ENCODE measurements at places on chromosomes 3 and 15.

- DNase-seq, result no peak
These were observed 81.3 kb upstream of the BHLHE40 start for GRCh38 chr3:4897765-4898453.

DNA sequence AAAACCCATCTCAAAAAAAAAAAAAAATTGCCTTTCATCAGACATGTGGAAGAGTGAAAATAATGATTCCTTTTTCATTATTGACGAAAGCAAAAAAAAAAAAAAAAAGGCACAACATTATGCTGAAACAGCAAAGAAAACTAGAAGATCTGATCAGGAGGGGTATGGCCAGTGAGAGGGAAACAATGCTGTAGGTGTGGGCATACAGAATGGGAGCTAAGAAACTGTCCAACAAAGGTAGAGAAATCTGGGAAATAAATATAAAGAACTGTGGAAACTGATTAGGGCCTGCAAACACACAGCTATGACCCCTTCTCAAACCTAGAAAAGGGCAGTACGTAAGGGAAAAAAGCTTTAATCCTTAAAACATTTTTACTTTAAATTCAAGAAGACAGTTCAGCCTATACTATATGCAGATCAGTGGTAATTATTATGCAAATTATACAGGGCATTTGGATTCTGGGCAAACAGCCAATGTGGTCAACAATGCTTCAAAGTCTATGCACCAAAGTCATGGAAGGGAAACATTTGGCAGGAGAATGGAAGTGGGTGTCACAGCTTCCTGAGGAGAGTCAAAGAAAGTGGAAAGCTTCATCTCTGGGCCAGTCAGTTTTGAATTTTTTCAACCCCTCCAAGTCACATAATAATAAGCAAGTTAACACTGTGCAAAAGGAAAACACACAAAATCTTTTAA lies 68.3 kb upstream of the SLC12A8 start:
- DNase-seq, result no peak

GRCh38 chr15:61393949-61394348 lies 164.8 kb upstream of the RORA start:
- DNase-seq, result no peak

DNA sequence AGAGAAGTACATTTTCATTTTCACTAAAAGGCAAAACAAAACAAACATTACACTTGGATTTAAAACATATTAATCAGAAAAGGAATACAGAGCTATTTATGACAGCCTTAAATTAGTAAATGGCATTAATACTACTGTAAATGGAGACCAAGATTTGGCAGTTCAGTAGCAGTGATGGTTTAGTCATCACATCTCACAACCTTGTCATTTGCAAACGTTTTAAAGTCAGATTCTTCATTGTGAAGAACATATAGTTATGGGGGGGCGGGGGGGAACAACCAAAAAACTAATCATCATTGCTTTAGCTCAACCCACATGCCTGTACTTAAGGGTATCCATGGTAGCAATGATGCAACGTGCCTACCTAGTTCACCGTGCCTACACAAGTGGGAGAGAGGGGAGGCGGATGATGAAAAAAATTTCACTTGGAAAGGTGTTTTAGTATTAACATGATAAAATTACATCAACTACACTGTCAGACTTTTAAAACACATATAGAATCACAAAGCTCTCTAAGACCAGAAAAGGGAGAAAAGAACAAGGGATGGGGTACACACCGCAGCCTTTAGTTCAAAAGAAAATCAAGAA lies 40.1 kb downstream of the DLG1 start:
- no peak for DNase-seq

GRCh38 chr15:98610991-98611390 lies 37.3 kb upstream of the IGF1R start:
- no peak for DNase-seq
